ENCODE measurements at places on chromosomes 6 and 20. TPM values are rescaled to one million over a fixed set of nuclear protein-coding genes. Genes with fewer than 3 reads are reported as not detected.

The GRIK2 gene
- total RNA-seq: not detected

The LY6G5C gene
- total RNA-seq: 1.4 TPM

The MMUT gene
- total RNA-seq: 15.2 TPM

The SLC2A10 gene
- total RNA-seq: not detected

- no peak for DNase-seq
- no peak overlapping the region for H3K4me3 ChIP-seq
- H3K27me3 ChIP-seq: no peaks in the 10 kb centered on the region
- H3K36me3 ChIP-seq: peaks cover 3% of the 10 kb centered on the region
- no peaks in the 10 kb centered on the region for H3K4me1 ChIP-seq
Observed at GRCh38 chr20:53559816-53560215, 33.8 kb downstream of the ZNF217 start.

GRCh38 chr6:101847690-101848089 lies 454.2 kb downstream of the GRIK2 start:
- no peak for DNase-seq
- no peaks in the 10 kb centered on the region for H3K4me1 ChIP-seq
- no peak overlapping the region for H3K27ac ChIP-seq
- H3K4me3 ChIP-seq: no peak overlapping the region
- no peaks in the 10 kb centered on the region for H3K36me3 ChIP-seq

- peaks cover 16% of the 10 kb centered on the region for H3K27me3 ChIP-seq
- H3K27ac ChIP-seq: no peak overlapping the region
- H3K4me3 ChIP-seq: no peak overlapping the region
- no peaks in the 10 kb centered on the region for H3K36me3 ChIP-seq
- DNase-seq: no peak
Observed at GRCh38 chr6:125392682-125393081, 90.9 kb upstream of the HDDC2 start.

- no peak overlapping the region for H3K4me3 ChIP-seq
- H3K27ac ChIP-seq: no peak overlapping the region
- no peaks in the 10 kb centered on the region for H3K27me3 ChIP-seq
- no peaks in the 10 kb centered on the region for H3K4me1 ChIP-seq
Observed at GRCh38 chr6:148818939-148819575, 72.2 kb downstream of the UST start.

DNA sequence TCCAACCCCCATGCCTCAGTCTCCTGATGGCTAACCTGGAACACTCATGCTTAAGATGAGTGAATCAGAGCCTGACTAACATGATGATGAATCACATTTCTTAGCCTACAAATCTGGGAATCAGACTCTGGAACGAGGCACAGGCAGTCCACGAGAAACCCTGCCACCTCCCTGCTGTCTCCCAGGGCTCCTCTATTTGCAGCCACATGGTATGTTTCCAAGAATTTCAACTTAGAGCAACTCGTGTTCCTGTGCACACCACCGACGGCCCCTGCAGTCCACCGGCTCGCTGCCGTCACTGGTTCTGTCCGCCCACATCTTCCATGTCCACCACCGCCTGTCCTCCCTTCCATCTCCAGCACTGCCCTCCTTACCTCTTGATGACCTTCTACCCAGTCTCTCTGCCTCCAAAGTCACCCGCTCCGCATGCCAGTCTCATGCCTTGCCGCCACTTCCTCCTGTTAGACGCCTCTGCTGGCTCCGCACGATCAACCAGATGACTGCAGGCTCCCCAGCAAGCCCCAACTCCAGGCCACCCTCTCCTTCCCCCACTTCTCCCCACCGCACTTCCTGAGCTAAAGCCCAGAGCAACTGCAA lies 87.6 kb downstream of the AGPAT4 start:
- no peaks in the 10 kb centered on the region for H3K27me3 ChIP-seq
- H3K27ac ChIP-seq: no peak overlapping the region
- H3K4me1 ChIP-seq: no peaks in the 10 kb centered on the region
- H3K36me3 ChIP-seq: peaks cover 2% of the 10 kb centered on the region
- DNase-seq: no peak

DNA sequence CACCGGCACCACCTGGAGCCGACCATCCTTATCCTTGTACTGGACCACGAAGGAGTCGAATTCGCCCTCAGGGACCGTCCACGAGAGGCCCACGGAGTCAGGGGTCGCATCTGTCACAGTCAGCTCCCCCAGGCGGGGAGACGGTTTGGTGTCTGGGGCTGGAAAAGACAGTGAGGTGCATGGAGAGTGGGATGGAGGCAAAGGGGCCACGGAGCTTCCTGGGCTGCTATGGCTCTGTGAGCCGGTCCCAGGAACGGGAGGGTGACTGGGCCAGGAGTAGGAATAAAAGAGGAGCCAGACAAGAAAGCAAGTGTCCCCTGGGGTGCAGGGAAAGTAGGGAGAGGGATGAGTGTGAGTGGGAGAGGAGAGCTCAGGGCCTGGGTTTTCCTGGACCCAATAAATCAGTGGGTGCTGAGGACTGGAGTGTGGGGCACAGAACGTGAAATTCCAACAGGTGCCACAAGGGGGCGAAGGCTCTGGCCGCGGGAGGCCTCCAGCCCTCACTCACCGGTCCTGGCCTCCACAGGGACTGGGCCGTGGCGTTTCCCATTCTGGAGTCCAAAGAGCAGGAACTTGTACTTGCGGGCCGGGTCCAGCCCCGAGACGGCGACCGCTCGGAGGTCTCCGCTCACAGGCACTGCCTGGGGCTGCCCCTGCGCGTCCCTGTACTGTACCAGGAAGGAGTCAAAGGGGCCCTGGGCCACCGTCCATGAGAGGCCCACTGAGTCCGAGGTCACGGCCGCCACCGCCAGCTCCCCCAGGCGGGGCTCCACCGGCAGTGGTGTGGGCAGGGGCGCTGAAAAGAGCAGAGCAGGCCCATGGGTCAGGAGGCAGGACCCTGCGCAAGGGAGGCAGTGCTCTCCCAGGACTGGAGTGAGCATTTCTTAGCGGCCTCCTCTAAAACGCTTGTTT lies 9.9 kb downstream of the CYP21A2 start:
- DNase-seq: peak; percentile 71
- H3K27me3 ChIP-seq: no peaks in the 10 kb centered on the region
- H3K36me3 ChIP-seq: no peaks in the 10 kb centered on the region

All from activated naive CD4-positive, alpha-beta T cell treated with anti-CD3 and anti-CD28 coated beads for 36 hours (primary cell).